Retinal pigment epithelial cell (primary cell): ENCODE measurements at places on chromosomes 2 and 18.

- no peak for DNase-seq
Observed at GRCh38 chr2:239241431-239241960, 159.3 kb downstream of the HDAC4 start.

DNA sequence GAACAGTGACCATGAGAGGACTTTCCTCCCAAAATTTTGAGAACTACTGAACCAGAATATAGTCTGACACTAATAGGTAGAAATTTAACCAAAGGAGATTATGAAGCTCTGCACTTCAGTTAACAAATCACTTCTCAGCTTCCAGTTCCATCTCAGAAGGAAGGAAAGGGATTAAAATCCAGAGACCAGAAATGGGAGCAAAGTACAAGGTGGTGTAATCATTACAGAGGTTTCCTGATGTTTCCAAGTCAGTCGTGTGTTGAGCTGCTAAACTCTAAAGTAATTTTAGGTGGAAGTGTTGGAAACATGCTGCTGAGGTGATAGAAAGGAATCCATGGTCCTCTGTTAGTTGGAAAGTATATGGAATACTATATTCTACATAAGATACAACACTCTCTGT, 10.8 kb downstream of the TYMS start:
- DNase-seq, result no peak

GRCh38 chr18:63975628-63976027, 5.7 kb downstream of the SERPINB8 start:
- no peak for DNase-seq

GRCh38 chr2:165857876-165858275, 63.8 kb upstream of the GALNT3 start:
- DNase-seq, result no peak

GRCh38 chr2:105858868-105859693, 114.4 kb downstream of the NCK2 start:
- DNase-seq, result no peak

GRCh38 chr2:62894966-62895631, 155.5 kb upstream of the OTX1 start:
- DNase-seq, result no peak

DNA sequence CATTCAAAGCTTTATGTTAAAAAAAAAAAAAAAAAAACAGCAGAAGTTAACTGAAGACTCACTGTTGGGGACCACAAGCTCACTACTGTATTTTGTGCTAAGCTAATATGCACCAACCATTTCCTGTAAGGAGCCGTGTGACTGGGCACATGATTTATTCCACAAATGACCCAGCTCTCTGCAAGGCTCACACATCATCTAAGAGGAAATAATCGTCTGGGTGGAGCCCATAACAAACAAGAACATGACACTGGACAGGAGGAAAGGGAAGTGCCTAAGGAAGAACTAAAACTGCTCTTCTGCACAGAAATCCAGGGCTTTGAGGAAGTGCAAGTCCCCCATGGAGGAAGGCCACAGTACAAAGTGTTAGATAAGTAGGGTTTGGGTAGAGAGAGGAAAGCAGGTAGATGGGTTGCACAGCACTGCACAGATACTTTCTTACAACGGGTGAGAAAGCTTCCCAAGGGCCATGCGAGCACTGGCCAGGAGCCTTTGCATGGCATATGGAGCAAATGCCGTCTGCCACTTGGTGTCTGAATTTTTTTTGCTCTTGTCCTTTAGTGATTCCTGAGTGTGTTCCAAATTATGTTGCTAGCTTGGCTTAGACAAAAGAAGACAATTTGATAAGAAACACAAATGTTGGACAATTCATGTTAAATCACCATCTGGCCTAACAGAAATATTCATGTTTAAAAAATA, 24.4 kb downstream of the NFE2L2 start:
- DNase-seq, result peak; percentile 61

GRCh38 chr2:127034883-127035611, 71.9 kb downstream of the BIN1 start:
- no peak for DNase-seq

- DNase-seq, result no peak
Observed at GRCh38 chr2:172095905-172096625, 6.6 kb downstream of the DLX2 start.

DNA sequence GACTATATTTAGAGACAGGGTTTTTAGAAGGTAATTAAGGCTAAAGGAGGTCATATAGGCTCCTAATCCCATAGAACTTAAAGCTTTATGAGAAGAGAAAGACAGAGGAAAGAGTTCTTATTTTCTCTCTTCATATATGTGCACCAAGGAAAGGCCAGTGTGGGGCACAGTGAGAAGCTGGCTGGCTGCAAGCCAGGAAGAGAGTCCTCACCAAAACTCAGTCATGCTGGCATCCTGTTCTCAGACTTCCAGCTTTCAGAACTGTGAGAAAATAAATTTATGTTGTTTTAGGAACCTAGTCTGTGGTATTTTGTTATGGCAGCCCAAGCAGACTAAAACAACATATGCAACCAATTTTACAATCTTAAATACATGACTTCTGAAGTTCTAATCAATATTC, 31.5 kb upstream of the ATIC start:
- DNase-seq, result no peak

GRCh38 chr2:119255760-119256581, 32.3 kb downstream of the STEAP3 start:
- peak; percentile 66 for DNase-seq

GRCh38 chr2:213281156-213281555, 3.1 kb upstream of the SPAG16 start:
- DNase-seq, result no peak

- peak; percentile 38 for DNase-seq
Observed at GRCh38 chr2:202278944-202279343, 13.4 kb downstream of the NOP58 start.

- DNase-seq, result no peak
Observed at GRCh38 chr2:175007510-175007909, 2.3 kb upstream of the CHN1 start.

DNA sequence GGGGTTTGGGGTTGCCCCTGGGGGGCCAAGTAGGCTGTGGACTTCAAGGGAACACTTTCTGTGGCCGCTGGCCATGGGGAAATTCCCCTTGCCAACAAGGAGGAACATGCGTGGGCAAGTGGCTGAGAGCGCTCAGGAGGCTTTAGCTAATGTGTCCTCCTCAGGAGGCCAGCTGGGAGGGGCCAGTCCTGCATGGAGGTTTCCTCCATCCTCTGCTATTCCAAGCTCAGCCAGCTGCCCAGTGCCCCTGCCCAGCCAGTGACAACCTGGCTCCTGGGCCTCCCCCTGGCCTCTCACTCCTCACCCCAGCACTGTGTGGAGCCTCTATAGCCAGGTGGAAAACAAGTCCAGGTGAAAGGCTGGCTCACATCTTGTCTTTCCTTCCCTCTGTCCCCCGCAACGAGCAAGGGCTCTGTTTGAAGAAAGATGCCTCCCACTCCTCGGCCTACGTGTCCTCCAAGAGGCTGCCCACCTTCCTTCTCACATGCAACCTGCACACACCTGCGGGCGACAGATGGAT, 64.4 kb upstream of the DAPL1 start:
- no peak for DNase-seq

GRCh38 chr2:68912111-68912510, 40.6 kb downstream of the GKN2 start:
- DNase-seq, result no peak

- DNase-seq, result peak; percentile 77
Observed at GRCh38 chr2:182241936-182242335, 184.9 kb downstream of the PDE1A start.

DNA sequence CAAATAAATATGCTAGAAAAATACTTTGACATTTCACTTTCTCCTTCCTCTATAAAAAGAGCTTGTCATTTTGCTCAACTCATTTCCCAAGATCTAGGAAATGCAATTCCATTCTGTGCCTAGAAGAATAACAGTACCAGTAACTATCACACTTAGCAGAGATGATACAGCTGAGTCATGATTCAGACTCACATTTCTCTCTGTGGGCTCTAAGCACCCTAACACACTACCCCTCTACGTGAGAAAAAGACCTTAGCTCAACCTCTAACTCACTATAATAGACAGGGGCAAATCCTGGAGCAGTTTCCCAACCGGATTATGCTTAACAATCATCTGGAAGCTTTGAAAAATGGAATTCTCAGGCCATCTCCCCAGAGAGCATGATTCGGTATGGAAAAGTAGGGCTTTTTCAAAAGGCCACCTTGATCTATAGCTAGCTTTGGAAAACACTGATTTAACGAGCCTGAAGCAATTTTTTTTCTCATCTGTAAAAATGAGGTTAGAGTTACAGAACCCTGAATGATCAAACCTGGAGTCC, 1312.3 kb upstream of the PIK3C3 start:
- peak; percentile 21 for DNase-seq

DNA sequence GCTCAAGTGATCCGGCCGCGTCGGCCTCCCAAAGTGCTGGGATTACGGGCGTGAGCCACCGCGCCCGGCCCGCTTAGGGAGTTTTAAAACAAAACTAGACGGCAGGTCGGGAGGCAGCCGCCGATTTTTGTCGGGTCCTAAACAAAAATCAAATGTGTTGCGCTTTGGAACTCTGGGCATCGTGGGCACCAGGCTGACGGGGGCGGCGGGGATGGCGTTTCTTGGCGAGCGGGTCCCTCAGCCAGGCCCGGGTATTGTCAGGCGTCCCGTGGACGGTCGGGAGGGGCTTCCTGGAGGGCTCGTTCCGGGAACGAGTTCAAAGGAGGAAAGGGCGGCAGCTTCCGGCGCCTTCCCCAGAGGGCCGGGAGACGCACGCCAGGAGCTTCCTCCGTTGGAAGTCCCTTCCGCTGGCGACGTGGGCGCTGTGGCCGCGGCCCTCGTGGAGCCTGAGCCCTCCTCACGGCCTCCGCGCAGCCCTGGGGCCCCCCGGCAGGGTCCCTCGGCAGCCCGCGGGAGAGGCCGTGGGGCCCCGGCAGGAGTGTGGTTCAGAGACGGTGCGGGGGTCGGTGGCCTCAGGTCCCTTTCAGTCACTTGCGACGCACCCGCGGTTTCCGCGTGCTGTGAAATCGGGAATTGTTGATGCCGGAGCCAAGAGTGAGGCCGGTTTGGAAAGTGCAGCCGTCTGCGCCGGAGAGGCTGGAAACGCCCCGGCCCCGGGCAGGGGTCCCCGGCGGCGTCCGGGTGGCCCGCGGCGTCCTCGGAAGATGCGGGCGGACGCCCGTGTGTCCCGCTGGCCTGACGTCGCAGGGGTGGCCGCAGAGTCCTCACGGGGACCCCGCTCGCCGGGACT, 59.3 kb downstream of the EMILIN2 start:
- no peak for DNase-seq

GRCh38 chr2:15316370-15316814, 244.7 kb downstream of the NBAS start:
- no peak for DNase-seq

DNA sequence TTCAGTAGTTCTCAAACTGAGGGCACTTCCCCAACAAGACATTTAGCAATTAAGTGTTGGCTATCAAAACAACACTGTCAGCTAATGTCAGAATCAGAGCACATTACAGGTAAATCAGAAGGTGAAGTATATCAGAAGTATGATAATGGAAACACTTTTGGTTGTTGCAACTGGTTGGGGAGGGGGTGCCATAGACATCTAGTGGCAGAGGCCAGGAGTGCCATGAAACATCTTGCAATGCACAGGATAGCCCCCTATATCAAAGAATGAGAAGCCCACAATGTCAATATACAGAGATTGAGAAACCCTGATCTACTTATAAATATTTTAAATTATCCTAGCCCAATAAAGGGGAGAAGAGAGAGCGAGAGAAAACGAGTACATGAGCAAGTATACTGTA, 4.9 kb upstream of the XPO1 start:
- no peak for DNase-seq

DNA sequence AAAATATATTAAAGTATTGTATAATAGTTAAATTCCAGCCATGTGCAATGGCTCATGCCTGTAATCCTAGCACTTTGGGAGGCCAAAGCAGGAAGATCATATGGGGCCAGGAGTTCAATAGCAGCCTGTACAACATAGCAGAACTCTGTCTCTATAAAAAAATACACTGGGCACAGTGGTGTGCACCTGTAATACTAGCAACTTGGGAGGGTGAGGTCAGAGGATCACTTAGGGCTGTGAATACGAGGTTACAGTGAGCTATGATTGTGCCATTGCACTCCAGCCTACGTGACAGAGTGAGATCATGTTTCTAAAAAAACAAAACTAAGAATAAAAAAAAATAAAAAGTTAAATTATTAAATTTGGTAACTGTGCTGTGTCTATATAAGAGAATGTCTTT, 36.1 kb downstream of the ZRANB3 start:
- DNase-seq, result no peak

GRCh38 chr2:215826376-215826775, 187.0 kb downstream of the MREG start:
- DNase-seq, result no peak

- DNase-seq, result peak; percentile 78
Observed at GRCh38 chr2:27320958-27321543, 1.8 kb downstream of the MPV17 start.

GRCh38 chr2:34578641-34579040, 979.5 kb upstream of the FAM98A start:
- no peak for DNase-seq

GRCh38 chr2:181411105-181411849, 45.9 kb upstream of the ITGA4 start:
- DNase-seq, result peak; percentile 57

DNA sequence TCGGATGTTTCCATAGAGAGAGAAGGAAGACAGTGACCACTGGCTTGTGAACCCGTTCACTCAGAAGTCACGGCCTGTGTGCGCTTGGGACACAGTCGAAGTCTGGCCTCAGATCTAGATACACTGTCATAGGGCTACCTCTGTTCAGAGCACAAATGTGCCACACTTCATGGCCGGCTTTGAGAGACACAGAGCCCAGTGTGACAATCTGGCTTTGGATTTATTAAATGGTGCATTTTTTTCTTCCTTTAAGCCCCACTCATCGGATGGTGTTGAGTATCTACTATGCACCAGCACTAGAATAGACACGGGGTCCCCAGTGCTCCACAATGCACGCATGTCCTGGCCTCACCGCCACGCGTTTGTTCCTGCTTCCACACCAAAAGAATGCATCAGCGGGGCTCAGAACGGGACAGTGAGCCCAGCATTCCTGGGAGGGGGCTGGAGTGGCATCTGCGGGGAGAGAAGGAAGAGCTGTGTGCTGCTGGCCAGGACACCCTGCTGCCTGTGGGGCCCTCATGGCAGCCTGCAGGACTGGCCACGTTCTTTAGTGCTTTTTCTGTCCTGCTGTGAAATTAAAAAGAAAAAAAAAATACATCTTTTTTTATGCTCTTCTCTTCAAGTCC, 738.9 kb upstream of the SALL3 start:
- DNase-seq, result no peak

- DNase-seq, result peak; percentile 90
Observed at GRCh38 chr2:65366595-65367125, 65.7 kb downstream of the SPRED2 start.

GRCh38 chr2:239944694-239945551, 80.2 kb downstream of the NDUFA10 start:
- DNase-seq, result no peak

DNA sequence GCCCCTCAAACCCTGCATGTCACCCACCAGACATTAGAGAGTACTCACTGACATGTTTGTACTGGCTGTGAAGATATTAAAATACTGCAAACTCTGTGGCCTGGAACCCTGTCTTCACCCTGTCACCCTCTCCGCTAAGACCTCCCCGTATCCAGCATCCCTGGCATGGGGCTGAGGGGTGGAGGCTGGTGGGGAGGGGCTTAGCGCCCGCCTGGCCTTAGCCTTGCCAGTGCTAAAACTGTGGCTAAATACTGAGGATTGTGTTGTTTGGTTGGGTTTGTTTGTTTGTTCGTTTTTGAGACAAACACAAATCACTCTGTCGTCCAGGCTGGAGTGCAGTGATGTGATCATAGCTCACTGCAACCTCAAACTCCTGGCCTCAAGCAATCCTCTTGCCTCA, 1.8 kb downstream of the PSTPIP2 start:
- no peak for DNase-seq

- no peak for DNase-seq
Observed at GRCh38 chr2:102072741-102073140, 69.8 kb upstream of the IL1R1 start.
